ENCODE measurements at places on chromosomes 16 and 17. TPM values are rescaled to one million over a fixed set of nuclear protein-coding genes. Genes with fewer than 3 reads are reported as not detected.

CPHXL2 gene
- not detected for total RNA-seq

VMO1 gene
- 1.5 TPM for total RNA-seq

JPT1 gene
- 29.2 TPM for total RNA-seq

ST6GALNAC1 gene
- 257 TPM for total RNA-seq

SLC5A10 gene
- not detected for total RNA-seq

KIF19 gene
- total RNA-seq = not detected

All from stomach (tissue), 19 donors.